ENCODE measurements at places on chromosomes 2 and 18.
A peak's percentile ranks its signal among the peaks of the same experiment; 100 is the strongest.

GRCh38 chr18:9763157-9763556 lies 55.1 kb downstream of the RAB31 start:
- DNase-seq = no peak

DNA sequence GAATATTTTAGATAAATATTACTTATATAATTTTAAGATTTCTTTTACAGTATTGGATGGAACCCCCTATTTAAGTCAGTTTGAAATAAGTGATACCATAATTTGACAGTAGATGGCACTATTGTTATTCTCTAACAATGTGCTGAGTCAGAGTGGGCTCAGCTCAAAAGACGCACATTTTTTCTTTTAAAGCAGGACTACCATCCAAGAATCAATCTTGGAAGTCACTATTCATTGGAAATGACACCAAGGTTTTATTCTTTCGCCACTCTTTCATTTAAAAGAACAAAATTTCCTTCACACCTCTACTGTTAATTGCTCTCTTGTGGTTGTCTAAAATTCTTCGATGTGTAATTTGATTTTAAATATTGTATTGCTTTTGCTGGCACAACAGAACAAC lies 32.6 kb upstream of the SPAG16 start:
- no peak for DNase-seq

- DNase-seq = no peak
Measured at GRCh38 chr2:15449556-15450236, 111.4 kb downstream of the NBAS start.

DNA sequence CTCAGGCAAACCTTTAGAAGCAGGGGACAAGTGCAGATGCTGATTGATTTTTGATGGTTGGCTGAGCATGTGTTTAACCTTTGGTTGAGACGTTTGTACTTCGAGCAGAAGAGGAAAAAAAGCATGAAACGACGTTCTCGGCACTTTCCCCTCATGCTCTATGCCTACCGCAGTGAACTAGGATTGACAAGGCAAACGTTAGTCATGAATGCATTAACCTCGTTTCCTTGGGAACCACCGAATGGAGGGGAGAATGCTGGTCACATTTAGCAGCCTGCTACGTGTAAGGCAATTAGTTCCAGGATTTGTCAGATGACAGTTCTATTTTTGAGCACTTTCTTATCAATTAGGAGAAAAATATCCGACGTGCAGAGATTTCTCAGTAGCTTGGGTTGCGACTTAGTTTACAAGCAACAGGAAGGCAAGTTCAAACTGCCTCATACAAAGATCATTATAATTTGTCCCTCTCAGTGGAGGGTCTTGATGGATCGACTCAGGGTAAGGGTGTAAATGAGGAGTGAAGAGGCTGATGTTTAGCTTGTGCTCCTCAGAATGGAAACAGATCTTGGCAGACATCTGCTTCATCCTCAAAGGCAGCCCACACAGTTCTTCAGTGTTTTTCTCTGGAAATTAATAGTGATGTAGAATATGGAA lies 47.4 kb upstream of the GPR45 start:
- no peak for DNase-seq

DNA sequence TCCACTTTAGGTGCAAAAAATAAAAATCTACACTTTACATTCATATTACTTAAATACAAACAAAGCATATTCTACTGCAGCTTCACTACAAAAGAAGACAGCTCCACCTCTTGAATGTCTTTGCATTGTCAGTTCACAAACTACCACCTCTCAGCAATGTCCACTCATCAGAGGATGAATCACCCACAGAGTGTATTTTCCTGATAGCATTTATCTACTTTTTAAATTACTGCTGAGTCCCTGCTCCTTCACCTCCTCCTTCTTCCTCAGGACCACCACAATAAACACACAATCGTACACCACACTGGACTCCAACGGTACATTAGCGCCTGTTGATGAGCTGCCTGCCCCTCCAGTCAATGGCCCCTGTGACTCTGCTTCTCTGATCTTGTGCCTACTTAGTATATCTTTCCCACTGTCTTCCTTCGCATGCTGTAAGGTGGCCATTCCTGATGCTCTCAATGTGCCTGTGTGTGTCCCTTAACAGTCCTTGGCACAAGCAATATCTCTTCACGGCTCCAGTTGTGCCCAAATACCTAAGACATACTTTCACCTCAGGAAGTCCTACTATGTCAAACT lies 120.9 kb downstream of the DHRS9 start:
- no peak for DNase-seq

DNA sequence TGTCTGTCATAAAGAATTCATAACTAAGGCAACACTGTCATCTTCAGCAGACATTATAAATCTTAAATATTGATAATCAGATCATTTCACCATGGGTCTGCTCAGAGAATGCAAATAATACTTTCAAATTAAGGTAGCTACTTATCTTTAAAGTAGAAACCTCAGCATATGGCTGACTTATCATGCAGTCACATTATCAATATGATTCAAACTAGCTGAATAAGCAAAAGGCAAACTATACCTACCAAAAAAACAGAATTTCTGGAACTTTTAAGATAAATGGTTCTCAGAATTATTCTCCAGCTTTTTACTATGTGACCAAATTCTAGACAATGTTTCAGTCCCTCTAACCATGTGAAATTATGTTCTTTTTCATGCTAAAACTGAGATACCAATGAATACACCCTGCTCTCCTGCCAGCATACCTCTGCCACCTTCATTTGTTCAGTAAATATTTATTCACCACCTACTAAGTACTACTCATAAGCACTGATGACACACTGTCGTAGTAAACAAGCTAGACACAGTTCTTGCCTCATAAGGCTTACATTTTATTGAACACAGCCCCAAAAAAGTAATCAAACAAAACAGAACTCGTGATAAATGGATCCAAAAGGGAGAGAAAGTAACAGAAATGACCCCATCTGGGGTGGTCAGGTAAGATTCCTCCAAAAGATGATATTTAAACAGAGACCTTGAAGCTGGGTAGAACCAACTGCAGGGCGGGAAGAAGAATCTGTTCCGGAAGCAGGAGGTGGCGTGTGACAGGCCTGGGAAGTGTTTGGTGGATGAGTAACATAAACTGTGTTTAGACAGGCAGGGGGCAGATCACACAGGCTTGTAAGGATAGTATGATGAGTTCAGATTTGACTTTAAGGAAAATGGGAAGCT lies 17.7 kb downstream of the SPIRE1 start:
- DNase-seq = no peak

DNA sequence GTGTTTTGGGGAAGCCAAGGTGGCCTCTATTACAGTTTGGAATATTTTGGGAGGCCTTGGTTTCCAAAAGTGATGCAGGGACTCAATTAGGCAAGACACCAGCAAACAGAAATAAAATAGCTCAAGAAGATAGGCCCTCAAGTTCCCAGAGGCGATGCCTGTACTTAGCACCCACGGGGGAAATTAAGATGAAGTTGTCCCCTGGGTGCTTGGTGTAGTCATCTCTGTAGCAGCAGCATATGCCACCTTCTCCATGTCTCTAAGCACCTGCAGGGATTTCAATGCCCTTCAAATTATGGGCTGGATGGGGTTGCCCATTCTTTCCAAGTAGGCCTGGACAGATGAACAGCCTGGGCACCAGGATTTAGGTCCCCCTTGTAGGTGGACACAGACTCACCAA lies 185.0 kb downstream of the CTIF start:
- no peak for DNase-seq

DNA sequence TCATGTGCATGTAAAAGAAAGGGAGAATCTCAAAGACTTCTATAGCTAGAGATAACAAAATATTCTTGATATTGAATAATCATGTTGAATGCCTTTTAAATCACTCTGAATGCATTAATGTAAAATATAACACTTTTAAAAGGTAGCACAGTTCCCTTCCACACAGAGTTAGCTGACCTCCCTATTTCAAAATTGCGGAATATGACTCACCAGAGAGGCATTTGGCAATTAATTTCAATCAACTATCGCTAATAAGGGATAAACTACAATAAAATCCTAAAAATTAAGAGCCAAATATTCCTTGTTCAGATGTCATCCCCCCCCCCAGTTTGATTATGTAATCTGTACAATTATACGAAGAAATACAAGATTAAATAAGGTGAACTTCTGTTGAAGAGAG lies 29.3 kb downstream of the ZC3H15 start:
- no peak for DNase-seq

DNA sequence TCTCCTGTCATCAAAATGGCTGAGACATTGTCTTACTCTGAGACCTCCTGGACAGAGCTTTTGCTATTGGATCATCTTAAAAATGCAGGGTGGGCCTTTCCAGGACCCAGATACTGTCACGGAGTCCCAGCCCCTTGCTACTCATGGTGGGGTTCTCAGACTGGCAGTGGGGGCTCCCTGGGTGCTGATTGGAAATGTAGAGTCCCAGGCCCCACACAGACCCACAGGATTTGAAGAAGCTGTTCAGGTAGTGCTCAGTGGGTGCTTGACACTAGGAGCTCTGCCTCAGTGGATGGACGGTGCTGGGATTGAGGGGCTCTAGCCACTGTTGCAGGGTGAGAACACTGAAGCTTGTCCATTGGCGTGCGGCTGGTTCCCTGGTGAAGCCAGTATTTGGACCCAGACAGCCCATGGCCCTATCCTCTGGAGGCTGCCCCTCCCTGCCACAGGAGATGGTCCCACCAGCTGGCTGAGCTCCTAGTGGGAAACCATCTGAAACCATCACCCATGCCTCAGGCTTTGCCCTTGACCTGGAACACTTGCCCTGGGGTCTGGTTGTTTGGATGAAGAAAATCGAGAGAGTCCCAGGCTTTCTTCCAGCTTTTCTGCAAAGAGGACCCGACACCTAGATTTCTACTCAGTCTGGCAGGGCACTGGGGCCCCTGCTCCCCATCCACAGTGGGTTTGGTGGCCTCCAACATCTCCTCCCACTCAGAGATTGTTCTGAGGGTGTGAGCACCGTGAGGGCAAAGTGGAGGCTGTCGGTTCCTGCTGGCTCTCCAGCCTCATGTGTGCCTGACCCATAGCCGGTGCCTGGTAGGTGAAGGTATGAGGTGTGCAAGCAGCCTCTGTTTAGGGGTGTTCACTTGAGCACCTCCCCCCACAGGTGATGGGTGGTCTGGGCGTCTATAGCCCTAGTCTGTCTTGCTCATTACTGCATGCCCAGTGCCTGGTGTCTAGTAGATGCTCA lies 30.1 kb downstream of the MROH2A start:
- peak; percentile 2 for DNase-seq

GRCh38 chr2:131040661-131041401 lies 52.4 kb downstream of the FAM168B start:
- DNase-seq = no peak

DNA sequence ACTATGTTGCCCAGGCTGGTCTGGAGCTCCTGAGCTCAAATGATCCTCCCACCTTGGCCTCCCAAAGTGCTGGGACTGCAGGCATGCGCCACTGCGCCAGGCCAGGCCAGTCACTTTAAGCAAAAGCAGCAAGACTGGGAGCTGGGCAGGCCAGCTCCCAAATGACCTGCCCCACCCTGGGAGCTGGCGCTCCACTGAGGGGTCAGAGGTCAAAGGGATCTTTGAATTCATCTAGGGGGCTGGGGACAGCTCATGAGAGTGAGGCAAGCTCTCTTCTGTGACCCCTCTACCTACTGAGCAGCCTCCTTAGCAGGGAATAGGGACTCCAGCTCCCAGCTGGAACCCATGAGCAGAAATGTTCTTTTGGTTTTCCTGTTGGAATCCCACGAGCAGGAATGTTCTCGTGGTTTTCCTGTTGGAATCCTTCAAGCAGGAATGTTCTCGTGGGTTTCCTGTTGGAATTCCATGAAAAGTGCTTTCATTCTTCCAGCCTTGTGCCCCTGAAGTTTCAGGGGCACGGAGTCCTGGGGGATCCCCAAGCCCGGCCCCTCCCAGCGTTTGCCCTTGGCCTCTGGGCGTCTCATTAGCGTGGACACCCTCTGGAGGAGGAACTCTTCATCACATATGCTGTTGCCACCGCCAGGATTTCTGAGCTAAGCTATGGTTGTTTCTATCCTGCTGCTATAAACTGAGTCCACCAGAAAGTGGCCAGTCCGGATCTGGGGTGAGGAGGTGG lies 162.0 kb upstream of the HAAO start:
- DNase-seq = no peak

DNA sequence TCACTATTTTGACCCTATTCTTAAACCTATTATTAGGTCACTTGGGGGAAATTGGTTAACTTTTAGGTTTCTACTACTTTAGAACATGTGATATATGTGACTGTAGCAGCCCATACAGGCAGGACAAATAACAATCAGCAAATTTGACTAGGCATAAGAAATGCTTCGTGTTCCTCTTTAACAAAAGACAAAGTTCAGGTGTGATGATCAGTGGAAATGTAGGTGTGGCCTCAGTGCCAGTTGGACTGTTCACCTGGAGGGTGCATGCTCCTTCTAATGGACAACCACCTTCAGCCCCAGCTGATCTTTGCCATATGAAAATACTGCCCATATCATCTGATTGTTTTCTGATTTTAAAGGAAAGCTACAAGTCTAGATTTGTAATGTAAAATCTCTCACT lies 6.4 kb downstream of the PDK1 start:
- DNase-seq = no peak

DNA sequence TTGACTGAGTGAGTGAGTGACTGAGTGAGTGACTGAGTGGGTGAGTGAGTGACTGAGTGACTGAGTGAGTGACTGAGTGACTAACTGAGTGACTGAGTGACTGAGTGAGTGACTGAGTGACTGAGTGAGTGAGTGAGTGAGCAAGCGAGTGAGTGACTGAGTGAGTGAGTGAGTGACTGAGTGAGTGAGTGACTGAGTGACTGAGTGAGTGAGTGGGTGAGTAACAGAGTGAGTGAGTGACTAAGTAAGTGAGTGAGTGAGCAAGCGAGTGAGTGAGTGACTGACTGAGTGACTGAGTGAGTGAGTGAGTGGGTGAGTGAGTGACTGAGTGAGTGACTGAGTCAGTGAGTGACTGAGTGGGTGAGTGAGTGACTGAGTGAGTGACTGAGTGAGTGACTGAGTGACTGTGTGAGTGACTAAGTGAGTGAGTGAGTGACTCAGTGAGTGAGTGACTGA lies 11.9 kb downstream of the MAL start:
- DNase-seq = no peak

- no peak for DNase-seq
Measured at GRCh38 chr2:12932192-12932591, 215.5 kb downstream of the TRIB2 start.

- DNase-seq = no peak
Measured at GRCh38 chr2:181218401-181218821, 238.0 kb downstream of the UBE2E3 start.

- no peak for DNase-seq
Measured at GRCh38 chr18:48569915-48570264, 31.1 kb downstream of the CTIF start.

- peak; percentile 79 for DNase-seq
Measured at GRCh38 chr2:676647-677055, 555 bp downstream of the TMEM18 start.

- no peak for DNase-seq
Measured at GRCh38 chr2:106338043-106338442, 130.2 kb downstream of the RGPD3 start.

GRCh38 chr2:8049851-8050571 lies 631.8 kb upstream of the ID2 start:
- DNase-seq = no peak

- DNase-seq = no peak
Measured at GRCh38 chr2:71685073-71685848, 231.9 kb downstream of the DYSF start.
